ENCODE measurements at places on chromosomes 4 and X.

- H3K36me3 ChIP-seq = no peaks in the 10 kb centered on the region
- no peak for DNase-seq
- no peak overlapping the region for H3K4me3 ChIP-seq
- H3K4me1 ChIP-seq = peaks cover 24% of the 10 kb centered on the region
Measured at GRCh38 chr4:162349395-162349794, 185.6 kb upstream of the FSTL5 start.

- no peaks in the 10 kb centered on the region for H3K36me3 ChIP-seq
- DNase-seq = no peak
- H3K27me3 ChIP-seq = no peaks in the 10 kb centered on the region
- no peak overlapping the region for H3K27ac ChIP-seq
- H3K4me3 ChIP-seq = no peak overlapping the region
Measured at GRCh38 chr4:96293806-96294205, 453.9 kb downstream of the PDHA2 start.

GRCh38 chrX:103309860-103310554 is 783 bp downstream of the BEX2 start:
- peak overlapping the region; percentile 34 for H3K4me3 ChIP-seq
- no peak overlapping the region for H3K27ac ChIP-seq

- no peak overlapping the region for H3K4me3 ChIP-seq
- H3K27me3 ChIP-seq = no peaks in the 10 kb centered on the region
- no peak overlapping the region for H3K27ac ChIP-seq
- peak; percentile 20 for DNase-seq
- no peaks in the 10 kb centered on the region for H3K4me1 ChIP-seq
Measured at GRCh38 chr4:27684610-27685011, 824.0 kb downstream of the STIM2 start.

DNA sequence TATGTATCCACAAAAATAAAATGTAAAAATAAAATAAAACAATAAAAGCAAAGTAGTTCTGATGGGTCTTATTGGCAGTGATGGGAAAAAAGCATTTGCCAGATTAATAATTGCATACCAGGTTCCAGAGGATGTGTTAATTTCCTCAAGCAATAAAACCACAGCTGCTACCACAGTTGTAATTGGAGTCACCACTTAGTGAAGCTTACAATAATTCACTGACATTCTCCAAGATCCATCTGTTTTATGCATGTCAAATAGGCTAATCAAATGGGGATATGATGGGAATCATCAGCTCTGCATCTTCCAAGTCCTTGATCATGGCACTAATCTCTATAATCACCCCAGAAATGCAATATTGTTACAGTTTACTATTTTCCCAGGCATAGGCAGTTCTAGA is 123.5 kb upstream of the EMCN start:
- H3K27me3 ChIP-seq = no peaks in the 10 kb centered on the region
- DNase-seq = no peak
- H3K4me1 ChIP-seq = no peaks in the 10 kb centered on the region
- no peak overlapping the region for H3K4me3 ChIP-seq

DNA sequence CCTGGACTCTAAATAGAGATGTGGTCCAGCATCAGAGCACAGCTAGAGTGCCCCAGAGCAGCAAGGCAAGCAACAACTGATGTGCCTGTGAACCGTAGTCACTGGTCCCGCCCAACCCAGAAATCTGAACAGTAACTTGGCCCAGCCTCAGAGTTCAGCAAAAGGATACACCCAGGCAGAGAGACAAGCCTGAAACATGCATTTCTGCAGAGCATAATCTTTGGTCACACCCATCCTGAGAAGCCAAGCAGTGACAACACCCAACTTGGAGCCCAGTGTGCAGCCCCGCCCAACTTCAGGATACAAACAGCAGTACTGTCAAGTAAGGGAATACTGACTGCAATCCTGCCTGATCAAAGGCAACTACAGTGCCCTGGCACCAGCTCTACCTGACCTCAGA is 78.9 kb downstream of the CCDC160 start:
- H3K4me3 ChIP-seq = no peak overlapping the region
- H3K36me3 ChIP-seq = no peaks in the 10 kb centered on the region
- no peak for DNase-seq
- H3K4me1 ChIP-seq = no peaks in the 10 kb centered on the region

DNA sequence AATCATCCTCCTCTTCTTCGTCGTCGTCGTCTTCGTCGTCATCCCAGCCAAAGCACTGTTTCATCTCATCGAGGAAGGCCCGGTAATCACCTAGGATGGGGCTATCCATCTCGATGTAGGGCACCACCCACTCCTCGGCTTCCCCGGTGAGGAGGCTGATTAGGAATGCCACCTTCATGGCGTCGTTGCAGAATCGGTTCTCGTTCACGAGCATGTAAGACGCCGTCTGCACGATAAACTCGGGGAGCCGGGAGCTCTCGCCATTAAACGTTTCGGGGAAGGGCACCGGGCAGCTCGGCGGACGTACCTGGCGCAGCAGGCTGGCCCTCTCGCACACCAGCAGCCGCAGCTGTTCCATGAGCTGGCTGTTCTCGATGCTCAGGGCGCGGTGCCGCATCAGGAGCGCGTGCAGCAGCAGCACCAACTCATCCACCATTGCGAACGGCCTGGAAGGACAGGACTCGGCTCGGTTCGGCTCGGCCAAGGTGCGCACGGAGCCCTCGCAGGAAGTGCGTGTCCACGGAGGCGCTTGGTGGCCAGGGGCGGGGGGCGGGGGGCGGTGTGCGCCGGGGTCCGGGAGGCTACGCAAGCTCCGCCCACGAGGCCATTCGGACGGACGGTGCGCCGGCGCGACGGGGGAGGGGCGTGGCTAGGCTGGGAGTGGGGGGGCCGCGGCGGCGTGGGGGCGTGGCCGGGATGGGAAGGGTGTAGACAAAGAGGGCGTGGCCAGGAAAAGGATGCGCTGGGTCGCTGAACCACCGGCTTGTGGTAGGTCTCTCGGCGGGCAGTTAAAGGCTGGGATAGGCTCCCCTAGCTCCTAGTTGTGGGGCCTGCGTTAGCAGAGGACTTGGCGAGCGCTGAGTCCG is at the start of gene LDOC1:
TSS of gene LDOC1 (minus strand) at position 544 of the 866 bp plus-strand sequence. CDS start at position 436, 108 bp downstream.
- H3K4me1 ChIP-seq = no peaks in the 10 kb centered on the region
- DNase-seq = peak; percentile 61
- peak within 1 kb of the TSS; percentile 37 for H3K4me3 ChIP-seq
- no peaks in the 10 kb centered on the region for H3K27me3 ChIP-seq
- H3K27ac ChIP-seq = no peak within 1 kb of the TSS

DNA sequence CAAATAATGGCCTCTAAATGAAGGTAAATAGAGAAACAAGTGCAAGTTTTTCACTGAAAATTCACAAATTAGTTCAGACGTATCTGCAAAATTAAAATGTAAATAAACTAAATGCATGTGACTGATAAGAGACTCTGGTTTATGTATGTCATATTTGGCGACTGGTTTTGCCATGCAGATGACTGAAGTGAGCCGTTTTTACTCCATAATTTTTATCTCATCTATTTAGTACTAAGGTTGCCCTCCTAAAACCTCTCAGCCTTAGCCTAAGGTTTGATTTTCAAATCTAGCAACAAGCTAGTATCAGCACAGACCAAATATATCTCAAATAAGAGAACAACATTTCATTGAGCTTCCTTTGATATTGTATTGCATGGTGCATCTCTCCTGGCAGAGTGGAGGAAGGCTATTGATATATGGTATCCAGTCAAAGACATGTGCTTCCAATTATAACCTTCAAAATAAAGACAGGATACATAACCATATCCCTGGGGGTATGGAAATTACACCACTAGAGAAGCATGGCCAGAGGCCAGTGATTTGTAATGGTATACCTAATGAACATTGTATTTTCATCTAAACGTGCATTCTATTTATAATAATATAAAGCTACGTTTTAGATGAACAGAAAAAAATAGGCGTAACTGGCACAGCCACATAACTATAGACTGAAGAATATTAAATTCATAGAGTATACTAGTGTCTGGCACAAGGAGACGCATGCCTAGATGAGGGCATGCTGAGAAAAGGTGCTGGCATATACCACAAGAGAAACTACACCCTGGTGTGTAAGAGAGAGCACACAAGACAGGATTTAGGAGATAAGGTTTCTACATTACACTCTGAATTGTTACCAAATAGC is 392.6 kb upstream of the INTU start:
- H3K27ac ChIP-seq = no peak overlapping the region
- H3K4me1 ChIP-seq = no peaks in the 10 kb centered on the region
- DNase-seq = no peak

- no peak for DNase-seq
- H3K27ac ChIP-seq = no peak overlapping the region
- H3K4me3 ChIP-seq = no peak overlapping the region
- no peaks in the 10 kb centered on the region for H3K27me3 ChIP-seq
- H3K36me3 ChIP-seq = no peaks in the 10 kb centered on the region
Measured at GRCh38 chrX:23952391-23952790, 44.6 kb downstream of the CXorf58 start.

- no peaks in the 10 kb centered on the region for H3K36me3 ChIP-seq
- H3K27me3 ChIP-seq = no peaks in the 10 kb centered on the region
- no peak for DNase-seq
- no peak overlapping the region for H3K4me3 ChIP-seq
Measured at GRCh38 chr4:121669163-121669550, 27.6 kb downstream of the ANXA5 start.

DNA sequence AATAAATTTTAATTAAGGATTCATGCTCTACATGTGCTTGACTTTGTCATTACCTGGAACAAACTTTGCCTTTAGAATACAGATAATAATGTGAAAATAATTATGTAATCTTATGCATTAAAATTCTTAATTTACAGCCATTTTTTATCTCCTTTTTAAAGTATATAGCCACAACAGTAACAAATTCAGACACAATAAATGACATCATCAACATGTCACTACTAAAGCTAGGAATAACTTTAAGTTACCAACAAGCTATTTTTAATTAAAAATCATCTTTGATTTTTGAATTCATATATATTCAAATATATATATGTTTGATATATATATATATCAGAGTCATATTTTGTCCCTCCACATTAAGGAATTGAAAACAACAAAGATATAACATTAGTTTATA is 107.7 kb downstream of the MAD2L1 start:
- no peaks in the 10 kb centered on the region for H3K27me3 ChIP-seq
- no peak overlapping the region for H3K27ac ChIP-seq
- H3K4me3 ChIP-seq = no peak overlapping the region
- DNase-seq = no peak
- no peaks in the 10 kb centered on the region for H3K4me1 ChIP-seq

- H3K36me3 ChIP-seq = no peaks in the 10 kb centered on the region
- H3K4me1 ChIP-seq = no peaks in the 10 kb centered on the region
- DNase-seq = no peak
- no peaks in the 10 kb centered on the region for H3K27me3 ChIP-seq
Measured at GRCh38 chrX:35826503-35826902, 28.4 kb downstream of the MAGEB16 start.

GRCh38 chr4:25030277-25031076 is at the start of gene LGI2:
LGI2 (minus strand) TSS chr4:25030946; CDS start chr4:25030693, 253 bp downstream.
- peak; percentile 64 for DNase-seq
- H3K36me3 ChIP-seq = no peaks in the 10 kb centered on the region
- peak within 1 kb of the TSS; percentile 62 for H3K4me3 ChIP-seq

DNA sequence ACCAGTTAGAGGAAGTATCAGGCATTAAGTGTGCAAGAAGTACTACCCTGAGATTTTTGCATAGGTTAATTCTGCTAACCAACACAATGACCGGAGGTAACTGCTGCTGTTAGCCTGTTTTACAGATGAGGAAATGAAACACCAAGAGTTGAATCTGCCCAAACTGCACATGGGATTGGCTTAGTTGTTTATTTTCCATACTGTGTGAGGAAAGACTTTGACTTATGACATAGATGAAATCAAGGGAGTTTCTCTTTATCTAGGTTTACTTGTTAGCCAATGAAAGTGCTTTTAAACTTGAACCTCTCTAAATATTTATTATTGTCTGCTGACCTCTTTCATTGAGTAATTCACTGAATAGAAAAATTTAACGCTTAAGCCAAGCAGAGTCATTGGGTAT is 10.3 kb downstream of the GUCY1B1 start:
- H3K4me1 ChIP-seq = peaks cover 14% of the 10 kb centered on the region
- no peaks in the 10 kb centered on the region for H3K27me3 ChIP-seq
- H3K27ac ChIP-seq = no peak overlapping the region
- H3K36me3 ChIP-seq = no peaks in the 10 kb centered on the region
- DNase-seq = no peak

GRCh38 chr4:169117591-169118081 is 107.6 kb upstream of the CBR4 start:
- H3K27ac ChIP-seq = no peak overlapping the region
- H3K36me3 ChIP-seq = no peaks in the 10 kb centered on the region
- no peaks in the 10 kb centered on the region for H3K27me3 ChIP-seq
- no peaks in the 10 kb centered on the region for H3K4me1 ChIP-seq
- DNase-seq = no peak

- no peaks in the 10 kb centered on the region for H3K27me3 ChIP-seq
- DNase-seq = no peak
- no peaks in the 10 kb centered on the region for H3K4me1 ChIP-seq
- H3K36me3 ChIP-seq = no peaks in the 10 kb centered on the region
- no peak overlapping the region for H3K27ac ChIP-seq
Measured at GRCh38 chr4:14018191-14018853, 390.8 kb upstream of the BOD1L1 start.

GRCh38 chr4:86810847-86811246 is 38.3 kb downstream of the SLC10A6 start:
- peaks cover 72% of the 10 kb centered on the region for H3K36me3 ChIP-seq
- H3K4me1 ChIP-seq = no peaks in the 10 kb centered on the region
- no peak for DNase-seq
- no peak overlapping the region for H3K4me3 ChIP-seq
- no peak overlapping the region for H3K27ac ChIP-seq

GRCh38 chr4:73741750-73742489 is 1.6 kb downstream of the CXCL8 start:
- no peaks in the 10 kb centered on the region for H3K27me3 ChIP-seq
- no peak overlapping the region for H3K4me3 ChIP-seq
- H3K27ac ChIP-seq = no peak overlapping the region
- H3K4me1 ChIP-seq = peaks cover 16% of the 10 kb centered on the region

DNA sequence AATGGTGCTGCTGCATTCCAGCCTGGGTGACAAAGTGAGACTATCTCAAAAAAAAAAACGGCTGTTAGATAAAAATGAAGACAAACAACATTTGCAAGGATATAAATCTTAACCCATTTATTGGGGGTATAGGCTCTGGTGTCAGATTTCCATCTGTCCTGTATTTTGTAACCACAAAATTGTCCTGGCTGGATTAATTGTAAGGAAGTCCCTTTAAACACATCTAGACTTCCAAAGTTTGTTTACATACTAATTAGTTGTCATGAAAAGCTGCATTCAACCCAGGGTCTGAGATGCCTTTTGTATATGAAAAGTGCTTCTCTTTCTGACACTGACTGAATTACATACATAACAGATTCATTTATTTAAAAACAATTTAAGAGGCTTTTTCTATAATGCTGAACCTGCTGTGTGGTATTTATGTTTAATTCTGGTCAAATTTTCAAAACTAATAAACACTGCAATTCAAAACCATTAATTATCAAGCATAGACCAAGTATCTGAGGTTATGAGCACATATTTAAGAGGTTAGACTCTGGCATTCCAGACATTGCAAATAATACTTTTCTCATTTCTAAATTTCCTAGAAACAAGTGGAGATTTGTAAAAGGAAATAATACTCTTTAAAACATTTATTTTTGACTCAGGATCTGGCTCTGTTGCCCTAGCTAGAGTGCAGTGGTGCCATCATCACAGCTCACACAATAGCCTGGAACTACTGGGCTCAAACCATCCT is 17.5 kb upstream of the UGDH start:
- H3K27ac ChIP-seq = no peak overlapping the region
- H3K27me3 ChIP-seq = no peaks in the 10 kb centered on the region
- no peak overlapping the region for H3K4me3 ChIP-seq
- H3K4me1 ChIP-seq = no peaks in the 10 kb centered on the region

GRCh38 chrX:123849096-123849495 is 10.8 kb upstream of the XIAP start:
- no peak overlapping the region for H3K4me3 ChIP-seq
- no peak for DNase-seq
- H3K36me3 ChIP-seq = no peaks in the 10 kb centered on the region
- H3K27me3 ChIP-seq = no peaks in the 10 kb centered on the region
- no peaks in the 10 kb centered on the region for H3K4me1 ChIP-seq
- no peak overlapping the region for H3K27ac ChIP-seq
